ENCODE measurements at places on chromosomes 5 and 9.
A peak's percentile ranks its signal among the peaks of the same experiment; 100 is the strongest.

DNA sequence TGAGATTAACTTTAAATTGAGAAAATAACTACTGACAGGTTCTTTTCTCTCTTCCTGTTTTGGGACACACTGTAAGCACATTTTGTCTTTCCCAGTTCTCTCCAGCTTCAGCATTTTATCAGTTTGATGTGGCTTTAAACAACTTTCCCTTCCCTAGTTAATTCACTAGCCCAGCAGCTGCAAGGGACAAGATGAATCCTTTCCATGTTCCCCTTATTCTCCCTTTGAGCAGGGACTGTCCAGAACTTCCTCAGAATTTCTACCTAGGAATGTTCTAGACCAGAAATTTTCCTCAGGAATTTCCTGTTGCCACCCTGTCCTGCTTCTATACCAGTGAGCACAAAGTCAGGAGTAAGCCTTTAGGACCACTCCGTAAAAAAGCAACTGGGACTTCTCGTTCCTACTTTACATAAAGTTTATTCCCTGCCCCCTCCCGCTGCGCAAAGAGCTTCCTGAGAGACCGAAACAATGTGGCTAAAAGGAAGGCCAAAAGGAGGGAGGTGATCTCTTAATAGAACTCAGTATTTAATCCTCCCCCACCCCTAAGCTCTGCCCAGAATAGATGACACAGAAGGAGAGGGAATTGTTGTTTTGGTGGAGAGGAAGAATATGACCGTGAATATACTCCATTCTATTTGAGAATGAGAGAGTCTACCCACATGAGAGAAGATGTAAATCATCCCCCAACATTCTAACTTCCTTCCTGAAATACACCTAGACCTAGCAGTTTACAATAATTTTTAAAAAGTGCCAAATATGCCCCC lies 61.9 kb downstream of the GLIS3 start:
- no peak overlapping the region for H3K27ac ChIP-seq
- H3K4me3 ChIP-seq = no peak overlapping the region
- no peaks in the 10 kb centered on the region for H3K4me1 ChIP-seq
- peak; percentile 6 for DNase-seq
- no peaks in the 10 kb centered on the region for H3K27me3 ChIP-seq

GRCh38 chr9:130110596-130111021 lies 56.9 kb downstream of the GPR107 start:
- H3K4me3 ChIP-seq = no peak overlapping the region
- peaks cover 35% of the 10 kb centered on the region for H3K4me1 ChIP-seq
- no peak for DNase-seq
- peaks cover 19% of the 10 kb centered on the region for H3K36me3 ChIP-seq

GRCh38 chr5:3828761-3829160 lies 233.1 kb downstream of the IRX1 start:
- no peak for DNase-seq
- H3K27me3 ChIP-seq = no peaks in the 10 kb centered on the region
- peaks cover 2% of the 10 kb centered on the region for H3K4me1 ChIP-seq
- no peak overlapping the region for H3K4me3 ChIP-seq

DNA sequence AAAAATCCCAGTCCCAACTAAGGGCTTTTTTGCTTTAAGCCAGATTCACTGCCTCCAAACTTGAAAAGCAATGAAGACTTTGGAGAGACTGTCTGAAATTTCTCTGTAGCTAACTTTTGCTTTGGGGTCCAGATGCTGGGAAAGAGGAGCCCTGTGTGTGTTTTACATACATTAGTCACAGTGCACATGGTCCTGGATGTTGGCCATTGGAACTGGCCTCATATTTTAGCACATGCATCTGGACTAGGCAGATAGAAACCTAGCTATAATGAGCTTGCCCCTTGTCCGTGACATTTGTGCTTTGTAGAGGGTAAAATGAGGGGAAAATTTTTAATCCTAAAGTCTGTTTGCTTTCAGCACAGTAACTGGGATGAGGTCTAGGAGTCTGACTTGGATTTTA lies 421.7 kb downstream of the CDK5RAP2 start:
- no peaks in the 10 kb centered on the region for H3K4me1 ChIP-seq
- no peak overlapping the region for H3K27ac ChIP-seq
- DNase-seq = no peak
- no peak overlapping the region for H3K4me3 ChIP-seq
- H3K36me3 ChIP-seq = no peaks in the 10 kb centered on the region

DNA sequence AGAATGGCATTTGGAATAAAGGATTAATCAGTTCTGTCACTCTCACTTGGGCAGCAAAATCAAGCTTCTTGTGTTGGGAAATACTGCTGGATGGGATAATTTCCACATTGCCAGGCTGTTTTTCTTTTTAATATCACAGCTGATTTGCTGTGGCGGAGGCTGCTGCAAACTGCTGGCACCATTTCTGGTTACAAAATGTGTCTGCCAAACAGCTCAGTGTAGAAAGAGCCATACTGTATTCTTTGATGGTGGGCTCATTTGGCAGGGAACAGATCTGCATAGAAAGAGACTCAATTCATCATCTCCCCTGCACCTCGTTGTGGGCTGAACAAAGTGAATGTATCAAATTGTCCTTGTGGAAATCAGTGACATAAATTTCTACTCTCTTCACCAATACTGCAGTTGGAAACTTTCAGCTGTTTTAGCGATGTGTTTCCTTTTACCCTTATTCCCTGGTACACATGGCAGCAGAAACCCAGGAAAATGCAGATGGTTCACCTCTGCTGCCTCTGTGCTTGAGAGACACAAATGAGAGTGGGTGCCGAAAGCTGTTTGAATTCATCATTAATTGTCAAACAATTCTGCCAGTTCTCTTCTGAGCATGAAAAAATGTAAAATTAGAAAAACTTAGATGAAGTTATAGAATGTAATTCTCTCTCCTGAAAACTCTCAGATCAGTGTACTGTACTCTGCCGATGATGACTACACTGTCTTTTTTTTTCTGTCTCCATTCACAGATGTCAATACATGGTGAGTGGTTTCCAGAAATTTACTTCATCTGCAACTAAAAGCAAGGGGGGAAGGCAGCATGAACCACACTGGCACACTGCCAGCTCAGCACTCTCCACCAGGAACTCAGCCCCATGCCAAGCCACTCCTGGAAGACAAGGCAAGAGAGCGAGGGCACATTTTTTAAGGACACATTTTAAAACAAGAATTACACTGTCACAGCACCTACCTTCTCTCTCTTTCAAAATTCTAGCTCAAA lies 75.0 kb downstream of the HMHB1 start:
- H3K27me3 ChIP-seq = no peaks in the 10 kb centered on the region
- no peaks in the 10 kb centered on the region for H3K36me3 ChIP-seq
- no peak for DNase-seq
- no peak overlapping the region for H3K27ac ChIP-seq

GRCh38 chr5:74123929-74124328 lies 497.9 kb downstream of the ARHGEF28 start:
- H3K4me1 ChIP-seq = no peaks in the 10 kb centered on the region
- no peak for DNase-seq
- H3K4me3 ChIP-seq = no peak overlapping the region
- peaks cover 6% of the 10 kb centered on the region for H3K27me3 ChIP-seq

DNA sequence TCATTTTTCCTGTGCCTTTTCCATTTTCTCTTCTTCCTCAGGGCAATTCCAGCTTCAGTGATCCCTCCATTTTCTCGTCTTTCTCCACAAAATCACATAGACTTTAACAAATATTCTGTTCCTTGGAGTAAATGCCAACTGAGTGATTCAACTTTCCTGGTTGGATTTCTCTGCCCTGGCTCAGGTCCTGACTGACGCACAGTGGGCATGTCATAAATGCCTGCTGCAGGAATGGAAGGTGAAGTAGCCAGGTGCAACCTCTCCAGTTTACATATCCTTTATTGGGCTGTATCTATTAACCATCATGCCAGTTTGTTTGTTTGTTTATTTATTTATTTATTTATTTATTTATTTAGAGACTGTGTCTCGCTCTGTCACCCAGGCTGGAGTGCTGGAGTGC lies 95.1 kb downstream of the MEF2C start:
- H3K27me3 ChIP-seq = no peaks in the 10 kb centered on the region
- DNase-seq = no peak
- no peak overlapping the region for H3K27ac ChIP-seq
- no peaks in the 10 kb centered on the region for H3K36me3 ChIP-seq
- H3K4me3 ChIP-seq = no peak overlapping the region

DNA sequence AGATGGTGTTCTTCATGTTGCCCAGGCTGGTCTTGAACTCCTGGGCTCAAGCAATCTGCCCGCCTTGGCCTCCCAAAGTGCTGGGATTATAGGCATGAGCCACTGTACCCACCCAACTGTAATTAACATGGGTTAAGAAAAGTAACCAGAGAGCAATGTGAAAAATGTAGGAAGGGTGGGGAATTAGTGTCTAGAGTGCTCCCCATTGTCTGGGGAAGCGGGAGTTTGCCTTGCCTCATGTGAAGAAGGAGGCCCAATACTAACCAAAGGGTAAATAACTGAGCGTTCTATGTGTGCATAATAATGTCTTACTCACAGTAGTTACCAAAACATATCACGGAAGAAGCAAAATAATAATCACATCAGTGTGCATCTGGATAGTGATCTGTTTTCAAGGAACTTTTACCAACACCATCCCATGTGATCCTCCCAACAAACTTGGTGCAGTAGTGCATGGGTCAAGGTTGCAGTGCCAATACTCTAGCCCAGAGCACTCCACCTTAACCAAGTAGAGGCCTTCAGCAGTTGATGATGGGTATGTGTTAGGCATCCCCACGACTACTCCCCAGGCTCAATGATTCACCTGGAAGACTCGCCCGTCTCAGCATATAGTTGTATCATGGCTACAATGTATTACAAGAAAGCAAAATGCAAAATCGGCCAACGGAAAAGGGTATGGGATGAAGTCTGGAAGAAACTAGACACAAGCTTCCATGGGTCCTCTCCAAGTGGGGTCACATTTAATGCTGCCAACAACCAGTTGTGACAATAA lies 26.2 kb downstream of the GNAQ start:
- no peak for DNase-seq
- no peaks in the 10 kb centered on the region for H3K27me3 ChIP-seq

GRCh38 chr9:22098643-22099332 lies 89.7 kb upstream of the CDKN2B start:
- no peak overlapping the region for H3K27ac ChIP-seq
- no peaks in the 10 kb centered on the region for H3K4me1 ChIP-seq
- no peaks in the 10 kb centered on the region for H3K36me3 ChIP-seq
- no peaks in the 10 kb centered on the region for H3K27me3 ChIP-seq

DNA sequence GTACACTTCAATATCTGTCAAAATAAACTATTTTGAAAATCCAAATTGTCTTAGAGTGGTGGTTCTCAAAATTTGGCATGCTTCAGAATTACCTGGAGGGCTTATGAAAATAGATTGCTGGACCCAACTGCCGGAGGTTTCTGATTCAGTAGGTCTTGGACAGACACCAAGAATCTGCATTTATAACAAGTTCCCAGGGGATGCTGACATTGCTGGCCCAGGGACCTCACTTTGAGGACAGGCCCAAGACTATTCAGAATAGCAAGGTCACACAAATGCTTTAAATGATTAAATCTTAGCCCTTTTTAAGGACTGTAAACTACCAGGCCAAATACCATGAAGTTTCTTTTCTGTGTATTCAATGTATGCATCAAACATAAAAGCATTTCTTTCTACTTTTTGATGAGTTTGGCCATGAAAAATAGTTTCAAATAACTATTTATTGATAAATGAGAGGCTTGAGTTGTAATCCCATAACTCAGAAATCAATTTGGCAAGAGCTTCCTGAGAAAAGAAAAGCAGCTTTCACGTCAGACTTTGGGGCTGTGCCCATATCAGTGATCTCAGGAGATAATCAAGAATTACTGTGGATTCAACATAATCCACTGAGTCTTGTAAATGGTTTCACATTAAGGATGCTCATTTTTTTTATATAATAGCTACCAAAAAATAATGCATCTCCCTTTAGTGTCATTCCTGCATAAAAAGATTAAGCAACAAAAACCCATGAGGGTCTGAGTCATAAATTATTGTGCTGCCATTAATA lies 191.4 kb downstream of the FRMD3 start:
- DNase-seq = no peak
- no peaks in the 10 kb centered on the region for H3K36me3 ChIP-seq
- no peaks in the 10 kb centered on the region for H3K27me3 ChIP-seq
- no peak overlapping the region for H3K27ac ChIP-seq

DNA sequence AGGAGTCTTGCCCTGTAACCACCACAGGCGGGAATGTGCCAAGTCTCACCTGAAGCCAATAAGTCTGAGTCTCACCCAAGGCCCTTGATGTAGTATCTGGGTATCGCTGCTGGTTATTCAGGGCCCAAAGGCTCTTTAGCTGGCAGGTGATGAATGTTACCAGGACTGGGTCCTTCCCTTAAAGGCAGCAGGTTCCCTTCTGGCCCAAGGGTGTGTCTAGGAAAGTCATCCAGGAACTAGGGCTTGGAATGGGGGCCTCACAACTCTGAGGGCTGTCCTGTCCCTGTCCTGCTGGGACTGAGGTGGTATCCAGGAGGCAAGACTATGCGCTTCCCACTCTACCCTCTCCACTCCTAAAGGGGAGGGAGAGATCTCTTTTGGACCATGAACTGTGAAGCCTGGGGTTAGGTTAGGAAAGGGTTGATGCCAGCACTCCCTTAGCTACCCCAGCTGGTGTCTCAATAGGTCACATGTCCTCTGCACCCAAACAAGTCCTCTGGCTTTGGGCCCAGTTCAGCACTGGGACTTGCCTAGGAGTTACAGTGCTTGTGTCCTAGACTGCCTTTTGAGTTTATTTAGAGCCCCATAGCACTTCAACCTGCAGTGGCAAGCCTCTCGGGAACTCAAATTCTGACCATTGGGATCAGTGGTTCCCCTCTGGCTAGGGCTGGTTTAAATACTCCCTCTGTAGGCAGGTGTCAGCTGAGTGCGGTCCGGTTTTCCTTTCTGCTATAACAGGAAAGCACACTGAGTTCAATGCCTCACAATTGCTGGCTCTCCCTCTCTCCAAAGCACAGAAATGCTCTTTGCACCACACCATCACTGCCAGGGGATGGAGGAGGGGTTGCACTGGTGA lies 22.5 kb upstream of the RANBP3L start:
- no peaks in the 10 kb centered on the region for H3K27me3 ChIP-seq
- no peaks in the 10 kb centered on the region for H3K4me1 ChIP-seq
- no peak for DNase-seq
- H3K27ac ChIP-seq = no peak overlapping the region
- no peak overlapping the region for H3K4me3 ChIP-seq

- H3K4me3 ChIP-seq = no peak overlapping the region
- DNase-seq = peak; percentile 78
- H3K36me3 ChIP-seq = no peaks in the 10 kb centered on the region
- H3K27ac ChIP-seq = no peak overlapping the region
Measured at GRCh38 chr9:109110329-109111021, 9.3 kb downstream of the TMEM245 start.

GRCh38 chr9:89281106-89281505 lies 29.9 kb upstream of the CKS2 start:
- H3K4me1 ChIP-seq = peaks cover 9% of the 10 kb centered on the region
- H3K4me3 ChIP-seq = no peak overlapping the region
- no peaks in the 10 kb centered on the region for H3K27me3 ChIP-seq
- DNase-seq = no peak
- no peaks in the 10 kb centered on the region for H3K36me3 ChIP-seq
- no peak overlapping the region for H3K27ac ChIP-seq

GRCh38 chr9:94767331-94768072 lies 41.0 kb downstream of the AOPEP start:
- DNase-seq = no peak
- no peaks in the 10 kb centered on the region for H3K27me3 ChIP-seq
- no peaks in the 10 kb centered on the region for H3K36me3 ChIP-seq

Data from natural killer cell (primary cell).